Activated CD8-positive, alpha-beta memory T cell treated with anti-CD3 and anti-CD28 coated beads, Interleukin-2, amount 50 U/mL, for 48 hours (primary cell): ENCODE measurements at places on chromosomes 1 and 21.

- no peak for DNase-seq
Observed at GRCh38 chr1:184854036-184854435, 99.4 kb upstream of the EDEM3 start.

GRCh38 chr1:3910049-3910731, 10.1 kb upstream of the C1orf174 start:
- no peak for DNase-seq

GRCh38 chr1:159594625-159595405, 7.2 kb downstream of the APCS start:
- no peak for DNase-seq

DNA sequence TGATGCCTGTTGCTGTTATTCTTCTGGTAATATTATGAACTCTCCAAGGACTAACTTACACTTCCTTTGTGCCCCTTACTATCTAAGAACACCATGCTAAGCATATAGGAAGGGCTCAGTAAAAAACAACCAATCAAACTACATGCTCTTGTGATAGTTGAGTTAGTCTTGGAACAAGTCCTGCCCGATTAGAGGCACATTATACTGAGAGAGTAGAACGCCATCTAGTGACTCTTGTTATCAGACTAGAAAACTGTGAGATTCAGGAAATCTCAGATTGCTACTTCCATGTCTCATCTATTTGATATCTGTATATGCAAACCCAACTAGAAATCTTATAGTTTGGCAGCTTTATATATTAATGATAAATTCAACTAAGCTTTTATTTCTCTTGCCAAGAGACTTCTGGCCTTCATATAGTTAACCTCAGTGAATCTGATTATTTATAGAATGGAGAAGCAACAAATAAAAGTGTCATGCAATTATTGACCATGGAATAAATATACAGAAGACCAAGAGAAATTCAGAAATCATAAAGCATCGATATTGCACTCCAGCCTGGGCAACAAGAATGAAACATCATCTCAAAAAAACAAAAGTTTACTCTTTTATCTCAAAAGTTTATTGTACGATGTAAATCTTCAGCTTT, 7.8 kb upstream of the SRRM1 start:
- no peak for DNase-seq

DNA sequence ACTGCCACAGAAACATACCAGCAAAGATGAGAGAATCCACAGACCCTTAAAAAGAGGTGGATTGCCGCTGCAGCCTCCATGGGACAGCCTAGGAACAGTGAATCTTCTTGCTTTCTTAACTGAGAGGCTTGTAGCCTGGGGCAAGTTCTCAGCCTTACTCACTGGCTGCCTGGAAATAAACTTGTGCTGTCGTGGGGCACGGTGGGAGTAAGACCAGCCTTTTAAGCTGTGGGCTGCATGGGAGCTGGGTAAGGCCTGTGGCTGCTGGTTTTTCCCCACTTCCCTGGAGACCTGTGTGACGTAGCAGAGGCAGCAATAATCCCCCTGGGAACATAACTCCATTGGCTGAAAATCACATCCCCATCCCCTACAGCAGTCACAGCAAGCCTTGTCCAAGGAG, 30.8 kb downstream of the CD2 start:
- DNase-seq, result no peak

GRCh38 chr1:226360106-226360746, 47.7 kb downstream of the PARP1 start:
- no peak for DNase-seq

DNA sequence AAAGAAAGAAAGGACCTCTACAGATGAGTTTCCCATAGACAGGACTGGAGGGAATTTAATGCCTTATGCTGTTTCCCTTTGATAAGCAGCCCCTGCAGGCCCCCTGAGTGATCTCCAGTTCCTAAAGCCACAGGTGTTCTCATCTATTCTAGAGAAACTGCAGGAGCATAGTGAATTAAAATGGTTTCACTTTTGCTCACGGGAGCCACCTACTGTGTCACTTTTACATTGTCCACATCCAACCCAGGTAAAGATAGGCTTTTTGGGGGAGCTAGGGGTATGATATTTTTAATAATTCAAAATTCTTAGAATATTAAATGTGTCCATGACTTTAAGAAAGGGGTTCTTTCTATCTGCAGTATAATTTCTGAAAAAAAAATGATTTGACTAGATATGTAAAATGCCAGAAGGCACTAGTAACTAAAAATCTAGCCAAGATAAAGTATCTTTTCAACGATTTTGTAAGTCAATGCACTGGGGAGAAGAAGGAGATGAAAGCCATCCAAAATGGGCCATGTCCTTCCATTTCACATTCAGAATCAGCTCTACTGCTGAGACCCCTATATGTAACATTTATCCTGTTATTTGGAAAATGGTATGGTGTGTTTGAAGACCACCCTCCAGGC, 267.3 kb upstream of the DUSP10 start:
- no peak for DNase-seq

DNA sequence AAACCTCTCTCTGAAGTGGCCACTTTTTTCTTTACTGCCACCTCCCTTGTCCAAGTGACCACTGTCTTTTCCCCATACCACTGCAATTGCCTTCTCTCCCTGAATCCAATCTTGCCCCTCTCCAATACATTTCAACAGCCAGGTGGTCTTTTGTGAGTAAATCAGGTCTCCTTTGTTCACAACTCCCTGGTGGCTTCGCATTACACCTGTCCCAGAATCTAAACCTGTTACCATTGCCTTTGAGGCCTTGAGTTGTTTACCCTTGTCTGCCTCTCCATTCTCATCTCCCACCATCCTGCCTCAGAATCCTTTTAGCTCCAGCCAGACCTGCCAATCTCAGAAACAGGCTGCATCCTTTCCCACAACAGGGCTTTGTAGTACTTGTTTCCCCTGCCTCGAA, 21.8 kb upstream of the DYNLT5 start:
- DNase-seq, result no peak

GRCh38 chr21:41766883-41767605, at the start of gene RIPK4:
RIPK4 (minus strand) TSS chr21:41767052; CDS start chr21:41767041, 11 bp downstream.
- DNase-seq, result peak; percentile 87

- no peak for DNase-seq
Observed at GRCh38 chr1:17676387-17677060, 78.6 kb upstream of the ACTL8 start.

GRCh38 chr1:229342656-229343569, at the start of gene CCSAP:
CCSAP (minus strand) TSS chr1:229343047; CDS start chr1:229342465, 582 bp downstream.
- peak; percentile 76 for DNase-seq

DNA sequence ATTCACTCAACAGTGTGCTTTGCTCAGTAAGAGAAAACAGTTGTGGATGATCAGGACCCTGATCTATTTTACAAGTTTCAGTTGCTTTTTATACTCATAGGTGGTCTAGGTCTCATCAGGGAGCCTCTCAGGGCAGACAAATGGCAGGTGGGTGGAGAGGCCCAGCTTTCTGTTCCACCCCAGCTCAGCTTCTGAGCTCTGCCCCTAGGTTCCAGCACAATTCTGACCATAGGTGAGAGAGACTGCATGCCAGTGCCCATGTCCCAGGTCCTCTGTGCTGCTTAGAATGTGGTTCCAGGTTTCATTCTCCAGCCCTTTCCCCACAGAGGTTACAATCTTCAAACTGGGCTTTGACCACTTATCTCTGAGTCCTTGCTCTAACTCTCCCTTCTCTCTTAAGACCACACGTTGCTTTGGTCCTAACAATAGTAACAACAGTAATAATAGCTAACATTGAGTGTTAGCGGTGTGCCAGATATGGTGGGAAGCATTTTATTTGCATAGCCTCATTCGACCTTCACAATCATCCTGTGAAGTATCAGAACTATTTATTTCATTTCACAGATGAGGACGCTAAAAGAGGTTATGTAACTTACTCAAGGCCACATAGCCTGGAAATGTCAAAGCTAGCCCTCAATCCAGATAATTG, 19.6 kb upstream of the DUSP10 start:
- DNase-seq, result no peak

DNA sequence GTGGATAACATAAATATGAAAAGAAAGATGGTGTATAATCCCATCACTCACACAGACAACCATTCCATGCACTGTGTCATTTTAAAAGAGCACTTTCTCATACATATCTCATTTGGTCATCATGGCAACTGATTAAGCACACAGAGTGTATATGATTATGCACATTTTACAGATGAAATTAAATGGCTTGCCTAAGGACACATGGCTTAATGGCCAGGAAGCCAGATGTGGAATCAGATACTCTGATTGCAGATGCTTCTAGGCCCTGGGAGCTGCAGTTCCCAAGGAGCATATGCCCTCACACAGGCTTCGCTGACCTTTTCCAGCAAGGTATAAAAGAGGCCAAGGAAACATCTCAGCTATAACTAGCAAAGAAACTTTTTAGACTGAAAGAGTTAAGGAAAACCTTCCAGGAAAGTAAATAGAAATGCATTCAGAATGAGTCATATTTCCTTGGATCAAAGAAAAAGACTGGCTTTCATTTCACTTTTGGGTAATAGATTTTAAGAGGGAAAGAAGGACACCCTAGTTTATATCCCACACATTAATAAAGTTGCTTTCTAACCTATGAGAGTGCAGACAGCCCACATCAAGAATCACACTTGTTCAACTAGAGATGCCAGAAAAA, 19.6 kb upstream of the FAM89A start:
- DNase-seq, result no peak

GRCh38 chr21:44874497-44875315, 1.2 kb upstream of the PTTG1IP start:
- DNase-seq, result peak; percentile 71

- DNase-seq, result no peak
Observed at GRCh38 chr1:201346337-201346939, 31.0 kb downstream of the TNNT2 start.

GRCh38 chr1:50163680-50164079, 55.0 kb downstream of the ELAVL4 start:
- DNase-seq, result no peak

GRCh38 chr1:223186800-223187199, 43.8 kb upstream of the TLR5 start:
- DNase-seq, result no peak

GRCh38 chr1:7513081-7513480, 258.0 kb upstream of the VAMP3 start:
- DNase-seq, result no peak

DNA sequence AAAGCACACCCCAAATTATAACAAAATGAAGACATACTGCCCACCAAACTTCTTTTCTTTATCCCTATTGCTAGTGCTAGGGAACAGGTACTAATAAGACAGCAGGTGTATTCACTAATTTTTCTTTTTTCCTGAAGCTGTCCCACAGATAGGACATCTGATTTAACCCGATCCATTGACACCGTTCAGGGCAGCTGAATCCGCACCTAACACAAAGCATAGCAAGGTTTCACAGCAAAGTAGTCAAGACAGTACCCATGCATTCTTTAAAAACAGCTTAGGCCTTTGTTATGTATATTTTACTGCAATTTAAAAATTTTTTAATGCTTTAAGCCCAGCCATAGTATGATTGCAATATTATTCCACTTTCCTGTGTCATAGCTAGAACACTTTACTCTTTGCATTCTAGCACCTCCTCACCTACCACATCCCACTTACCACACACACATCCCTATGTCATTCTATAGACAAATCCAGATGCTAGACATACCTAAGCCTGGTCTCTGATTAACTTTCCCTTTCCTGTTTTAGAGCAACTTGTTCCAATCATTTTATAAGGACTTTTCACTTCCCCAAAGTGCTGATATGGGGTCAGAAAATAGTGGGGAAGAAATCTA, 40.4 kb downstream of the GATAD2B start:
- no peak for DNase-seq

DNA sequence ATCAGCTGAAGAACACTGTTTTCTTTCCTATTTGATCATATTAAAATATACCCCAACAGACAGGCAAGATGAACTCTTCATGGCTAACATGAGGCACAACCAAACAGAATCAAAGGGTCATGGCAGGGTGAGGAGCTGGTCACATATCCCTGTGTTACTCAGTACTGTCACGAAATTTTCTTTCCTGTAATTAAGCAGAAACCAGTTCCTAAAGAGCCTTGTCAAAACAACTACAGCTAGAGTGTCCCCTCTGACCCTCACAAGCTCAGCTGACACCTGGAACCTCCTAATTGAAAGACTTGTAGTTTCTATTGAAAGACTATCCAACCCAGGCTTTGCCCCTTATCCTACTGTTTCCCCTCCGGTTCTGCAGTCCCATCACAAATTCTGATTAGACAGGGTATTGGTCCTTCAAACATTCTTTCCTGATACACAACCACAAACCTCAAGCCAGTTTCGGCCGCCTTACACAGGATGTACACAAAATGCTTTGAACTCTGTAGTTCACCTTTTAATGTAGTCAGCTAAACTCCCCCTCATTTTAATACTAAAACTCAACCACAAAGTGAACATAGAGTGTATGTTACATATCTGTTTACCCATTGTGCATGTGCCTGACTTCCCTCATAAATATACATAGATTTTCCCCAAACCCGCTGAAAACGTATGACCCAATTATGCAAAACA, 651.9 kb downstream of the MRPL39 start:
- DNase-seq, result no peak

- no peak for DNase-seq
Observed at GRCh38 chr1:160077486-160077885, 3.9 kb upstream of the KCNJ9 start.

DNA sequence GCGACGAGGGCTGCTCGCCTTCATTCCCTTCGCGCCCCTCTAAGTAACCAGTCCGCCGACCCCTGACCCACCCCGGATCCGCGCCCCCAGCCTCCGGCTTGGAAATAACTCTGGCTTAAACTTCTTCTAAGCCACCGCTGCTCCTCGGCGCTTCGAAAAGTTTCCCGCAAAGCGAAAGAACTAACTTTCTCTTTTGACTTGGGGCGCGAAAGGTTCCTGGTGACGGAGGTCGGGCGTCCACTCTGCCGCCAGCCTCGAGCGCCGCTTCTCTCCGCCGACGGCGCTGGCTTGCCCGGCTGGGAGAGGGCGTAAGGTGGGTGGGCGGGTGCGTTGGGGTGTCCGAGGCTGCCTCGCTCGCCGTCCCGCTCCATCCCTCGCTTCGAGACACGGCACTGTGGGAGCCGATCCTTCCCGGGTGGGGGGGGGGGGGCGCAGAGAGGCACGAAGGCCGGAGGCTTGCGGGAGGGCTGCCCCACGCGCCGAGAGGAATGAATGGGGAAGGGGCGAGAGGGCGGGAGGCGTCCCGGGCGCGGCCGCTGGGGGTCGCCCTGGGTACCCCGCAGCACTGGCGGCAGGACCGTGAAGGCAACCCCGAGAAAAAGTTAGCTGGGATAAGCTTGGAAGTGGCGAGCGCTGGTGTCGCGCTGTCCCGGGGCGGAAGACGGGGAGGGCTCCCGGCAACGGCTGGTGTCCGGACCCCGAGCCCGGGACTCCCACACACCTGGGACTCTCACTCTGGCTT, 569 bp downstream of the ATF3 start:
- DNase-seq, result peak; percentile 77
